Brain (organoid and tissue), 16 donors: ENCODE measurements at places on chromosomes 13 and 19.

DNA sequence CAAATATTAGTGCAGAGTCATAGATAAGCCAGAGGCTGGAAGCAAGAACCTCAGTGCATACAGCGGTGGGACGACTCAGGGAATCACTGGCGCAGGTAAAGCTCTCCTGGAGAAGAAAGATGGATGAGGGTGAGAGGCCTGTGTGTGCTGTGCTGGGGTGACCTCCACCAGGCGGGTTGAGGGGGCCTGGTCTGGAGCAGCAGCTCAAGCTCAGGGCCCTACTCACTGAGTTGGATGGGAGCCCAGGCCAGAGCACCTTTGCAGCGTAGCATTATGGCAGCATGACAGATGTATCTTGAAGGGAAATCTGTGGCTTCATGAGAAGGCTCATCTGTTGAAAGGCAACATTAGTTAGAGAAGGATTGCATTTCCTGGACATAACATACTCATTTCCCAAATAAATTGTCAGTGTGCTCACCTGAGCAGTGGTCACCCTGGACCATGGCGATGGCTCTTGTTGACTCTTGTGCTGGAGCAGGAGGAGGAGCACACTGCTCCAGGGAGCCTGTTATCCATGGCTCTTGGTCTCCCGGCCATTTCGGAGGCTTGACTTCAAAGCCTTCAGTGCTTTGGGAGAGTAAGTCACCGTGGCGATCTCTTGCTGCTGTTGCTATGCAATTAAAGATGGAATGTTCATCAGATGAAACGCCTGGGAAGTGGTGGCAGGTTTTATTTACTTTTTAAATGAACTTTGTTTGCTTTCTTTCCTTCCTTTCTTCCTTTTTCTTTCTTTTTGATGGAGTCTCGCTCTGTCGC is 25.0 kb downstream of the HNRNPM start:
- no peak for DNase-seq

GRCh38 chr13:51998723-51999509 is 12.3 kb downstream of the ATP7B start:
- DNase-seq: no peak

GRCh38 chr19:12721656-12722565 is 1.8 kb downstream of the TNPO2 start:
- no peak for DNase-seq

DNA sequence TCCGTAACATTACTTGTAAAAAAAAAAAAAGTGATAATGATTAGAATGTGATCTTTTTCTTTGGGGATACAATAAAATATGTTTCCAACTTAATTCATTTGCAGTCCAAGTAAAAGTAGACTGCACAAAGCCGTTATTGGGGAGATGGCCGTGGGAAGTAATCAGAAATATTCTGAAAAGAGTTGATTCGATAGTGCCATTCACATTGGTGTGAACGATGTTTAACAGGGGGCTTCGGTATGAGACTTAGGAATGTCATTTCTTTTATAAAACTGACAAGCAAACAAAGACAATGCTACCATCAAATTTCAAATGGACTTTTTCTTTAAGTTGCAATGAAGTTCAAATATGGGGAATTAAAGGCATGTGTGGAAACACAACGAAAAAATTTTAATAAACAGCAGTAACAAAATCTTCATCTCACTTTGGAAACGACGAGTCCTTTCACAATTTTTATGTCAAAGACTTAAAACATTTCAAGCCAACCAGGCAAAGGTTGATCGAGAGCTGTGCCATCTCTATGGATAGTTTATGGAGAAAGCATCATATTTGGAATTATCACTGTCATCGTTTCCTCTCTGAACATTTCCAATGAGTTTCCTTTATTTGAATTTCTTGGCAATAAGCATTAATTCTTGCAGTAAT is 1.7 kb upstream of the ZIC5 start:
- no peak for DNase-seq

GRCh38 chr19:55643003-55643886 is at the start of gene ZNF581:
Gene ZNF581 (plus strand): TSS chr19:55643649. CDS start chr19:55644572, 923 bp downstream.
- DNase-seq: peak; percentile 69

DNA sequence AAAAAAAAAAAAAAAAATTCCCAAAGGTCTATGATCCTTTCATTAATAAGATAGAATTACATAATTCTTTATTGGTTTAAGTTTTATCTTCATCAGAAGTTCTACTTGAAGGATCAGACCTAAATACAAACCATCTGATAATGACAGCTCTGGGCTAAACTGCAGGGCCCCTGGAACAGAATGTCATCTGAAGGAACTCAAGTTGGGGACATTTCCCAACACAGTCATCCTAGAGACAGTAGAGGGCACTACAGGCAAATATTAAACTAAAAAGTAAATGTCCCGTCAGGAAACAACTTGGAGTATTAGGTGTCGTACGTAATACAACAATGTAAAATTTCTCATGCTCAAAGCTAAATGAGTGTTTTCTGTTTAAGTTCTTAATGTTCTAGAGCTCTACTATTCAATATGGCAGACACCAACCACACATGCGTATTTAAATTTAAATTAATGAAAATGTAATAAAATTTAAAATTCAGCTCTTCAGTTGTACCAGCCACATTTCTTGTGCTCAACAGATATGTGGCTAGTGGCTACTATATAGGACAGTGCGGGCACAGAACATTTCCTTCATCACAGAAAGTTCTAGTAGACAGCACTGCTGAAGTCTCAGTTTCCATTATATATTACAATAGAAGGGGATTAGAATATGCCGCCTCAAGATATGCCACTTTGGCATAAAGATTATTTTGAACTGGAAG is 21.8 kb upstream of the NAXD start:
- peak; percentile 75 for DNase-seq

DNA sequence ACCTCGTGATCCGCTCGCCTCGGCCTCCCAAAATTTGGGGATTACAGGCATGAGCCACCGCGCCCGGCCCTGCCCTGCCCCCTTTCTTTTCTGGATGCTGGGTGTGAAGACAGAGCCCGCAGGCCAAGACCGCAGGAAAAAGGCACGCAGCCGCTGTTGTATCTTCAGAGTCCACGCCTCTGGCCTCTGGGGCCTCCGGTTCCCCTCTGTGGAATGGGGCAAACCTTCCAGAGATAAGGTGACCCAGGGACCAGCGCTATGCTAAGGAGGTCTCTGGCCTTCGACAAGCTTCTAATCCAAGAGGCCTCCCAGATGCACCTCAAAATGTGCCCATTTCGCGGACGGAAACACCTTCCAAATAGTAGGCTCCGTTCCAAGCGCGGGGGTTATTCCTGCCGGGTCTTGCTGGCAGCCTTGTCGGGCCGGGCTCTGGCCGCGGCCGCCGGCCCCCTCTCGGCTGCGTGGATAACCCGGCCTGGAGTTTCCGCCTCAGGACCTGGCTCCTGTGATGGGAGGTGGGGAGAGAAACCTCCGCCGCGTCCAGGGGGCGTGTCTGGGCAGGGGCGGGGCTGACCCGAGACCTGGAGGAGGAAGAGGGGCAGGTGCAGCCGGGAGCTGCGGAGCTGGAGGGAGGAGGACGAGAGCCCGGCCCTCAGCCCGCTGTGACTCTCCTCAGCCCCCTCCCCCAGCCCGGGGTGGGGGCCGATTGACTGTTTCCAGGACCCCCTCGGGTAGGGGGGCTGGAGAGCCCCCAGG is 13.1 kb downstream of the TJP3 start:
- DNase-seq: peak; percentile 69

DNA sequence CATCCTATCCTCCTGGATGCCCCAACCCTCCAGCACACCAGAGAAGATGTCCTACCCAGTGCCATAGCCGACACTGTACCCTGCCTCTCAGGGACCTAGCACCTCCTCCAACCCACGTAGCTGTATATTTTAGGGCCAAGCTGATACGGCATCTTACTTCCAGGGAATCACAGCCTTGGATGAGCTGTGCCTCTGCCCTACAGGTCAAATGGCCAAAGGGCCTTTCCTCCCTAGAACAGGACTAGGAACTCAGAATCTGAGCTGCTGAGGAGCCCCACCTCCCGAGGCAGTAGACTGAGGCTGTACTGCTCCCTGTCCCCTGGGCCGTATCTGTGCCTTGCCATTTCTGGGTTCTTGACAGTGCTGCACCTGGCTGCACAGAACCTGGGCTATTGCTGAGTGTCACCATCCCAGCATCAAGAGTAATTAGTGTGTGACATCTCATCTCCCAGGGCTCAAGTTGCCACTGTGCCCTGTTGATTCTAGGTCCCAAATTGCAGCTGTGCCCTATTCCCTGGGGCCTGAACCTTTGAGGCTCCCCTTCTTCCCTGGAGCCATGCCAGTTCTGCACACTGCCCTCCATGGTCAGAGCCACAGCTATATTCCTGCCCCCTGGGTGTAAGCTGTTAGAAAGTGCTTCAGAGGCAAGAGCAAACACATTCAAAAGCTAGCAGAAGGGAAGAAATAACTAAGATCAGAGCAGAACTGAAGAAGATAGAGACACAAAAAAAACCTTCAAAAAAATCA is 41.0 kb downstream of the VWA8 start:
- DNase-seq: no peak

DNA sequence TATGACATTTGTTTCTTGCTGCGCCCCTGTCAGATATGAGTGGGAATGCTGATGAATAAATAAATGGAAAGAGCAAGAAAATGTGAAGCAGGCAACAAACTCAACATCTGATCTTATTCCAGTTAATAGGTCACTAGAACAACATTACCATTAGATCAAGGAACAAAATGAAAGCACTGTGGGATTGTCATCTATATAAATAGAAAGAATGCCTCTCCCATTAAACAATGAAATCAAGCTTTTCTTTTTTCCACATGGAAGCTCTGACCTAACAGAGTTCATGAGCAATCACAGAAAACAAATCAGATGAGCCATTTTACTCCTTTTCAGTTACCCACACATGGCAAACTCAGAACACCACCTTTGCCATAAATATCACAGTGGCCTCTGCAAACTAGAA is 354.8 kb downstream of the SUCLA2 start:
- no peak for DNase-seq

DNA sequence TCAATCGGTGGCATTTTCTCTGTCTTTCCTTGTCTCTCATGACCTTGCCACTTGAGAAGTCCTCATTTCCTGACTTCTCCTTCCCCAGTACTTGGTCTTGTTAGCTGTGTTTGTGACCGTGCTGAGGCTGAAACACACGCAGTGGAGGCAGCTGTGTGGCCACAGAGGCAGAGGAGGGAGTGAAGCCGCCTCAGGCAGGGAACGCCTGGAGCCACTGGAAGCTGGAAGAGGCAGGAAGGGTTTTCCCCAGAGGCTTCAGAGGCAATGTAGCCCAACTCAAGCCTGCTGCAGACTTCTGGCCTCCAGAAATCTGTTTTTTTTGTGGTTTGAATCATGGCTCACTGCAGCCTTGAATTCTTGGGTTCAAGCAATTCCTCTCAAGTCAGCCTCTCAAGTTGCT is 29.2 kb upstream of the ARGLU1 start:
- DNase-seq: no peak

DNA sequence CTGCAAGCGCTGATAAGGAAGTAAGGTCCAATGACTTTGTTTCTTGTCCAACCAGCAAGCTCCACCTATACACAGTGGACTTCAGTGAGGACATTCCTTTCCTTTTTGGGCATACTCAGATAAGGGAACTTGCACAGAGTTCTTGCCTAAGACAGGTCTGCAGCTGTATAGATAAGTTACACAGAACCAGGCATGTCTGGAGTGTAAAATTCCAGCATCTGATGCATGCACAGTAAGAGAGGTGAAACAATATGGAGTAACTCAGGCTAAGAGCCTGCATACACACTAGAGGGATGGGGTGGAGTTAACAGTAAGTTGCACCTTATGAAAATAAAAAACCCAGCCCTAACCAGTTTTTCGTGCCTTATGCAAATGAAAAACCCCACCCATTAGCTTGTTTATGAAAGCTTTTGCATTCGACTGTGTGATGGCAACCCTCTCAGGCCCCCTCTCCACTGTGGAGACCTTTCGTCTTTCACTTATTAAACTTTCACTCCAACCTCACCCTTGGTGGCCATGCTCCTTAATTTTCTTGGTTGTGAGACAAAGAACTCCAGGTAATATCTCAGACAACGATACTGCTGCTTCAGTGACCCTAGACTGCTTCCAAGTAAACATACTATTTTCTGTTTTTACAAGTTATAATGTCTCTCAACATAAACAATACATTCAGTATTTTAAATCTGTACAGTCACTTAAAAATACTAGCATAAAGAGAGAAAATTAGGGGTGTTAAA is 2859.0 kb upstream of the PCDH20 start:
- no peak for DNase-seq

- DNase-seq: no peak
These were observed 158.7 kb downstream of the SLC7A1 start for GRCh38 chr13:29436721-29437280.

- no peak for DNase-seq
These were observed 53.6 kb downstream of the DGKH start for GRCh38 chr13:42101821-42102585.

DNA sequence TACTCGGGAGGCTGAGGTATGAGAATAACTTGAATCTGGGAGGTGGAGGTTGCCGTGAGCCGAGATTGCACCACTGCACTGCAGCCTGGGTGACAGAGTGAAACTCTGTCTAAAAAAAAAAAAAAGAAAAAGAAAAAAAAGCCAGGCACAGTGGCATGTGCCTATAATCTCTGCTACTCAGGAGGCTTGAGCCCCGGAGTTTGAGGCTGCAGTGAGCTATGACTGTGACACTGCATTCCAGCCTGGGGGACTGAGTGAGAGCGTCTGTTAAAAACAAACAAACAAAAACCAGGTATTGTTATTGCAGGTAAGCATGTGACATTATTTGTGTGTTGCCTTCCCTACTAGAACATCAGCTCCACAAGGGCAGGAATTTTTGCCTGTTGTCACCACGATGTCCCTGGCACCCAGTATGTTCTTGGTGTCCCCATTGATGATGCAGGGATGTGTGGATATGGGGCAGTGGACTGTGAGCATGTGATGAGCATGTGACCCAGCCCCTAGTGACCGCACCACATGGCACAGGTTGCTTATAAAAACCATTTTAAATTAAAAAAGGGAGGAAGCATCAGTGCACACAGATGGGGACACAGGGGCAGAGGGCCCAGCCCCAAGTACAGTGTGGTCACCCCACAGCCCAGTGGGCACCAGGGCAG is 1.6 kb upstream of the KANK2 start:
- no peak for DNase-seq

DNA sequence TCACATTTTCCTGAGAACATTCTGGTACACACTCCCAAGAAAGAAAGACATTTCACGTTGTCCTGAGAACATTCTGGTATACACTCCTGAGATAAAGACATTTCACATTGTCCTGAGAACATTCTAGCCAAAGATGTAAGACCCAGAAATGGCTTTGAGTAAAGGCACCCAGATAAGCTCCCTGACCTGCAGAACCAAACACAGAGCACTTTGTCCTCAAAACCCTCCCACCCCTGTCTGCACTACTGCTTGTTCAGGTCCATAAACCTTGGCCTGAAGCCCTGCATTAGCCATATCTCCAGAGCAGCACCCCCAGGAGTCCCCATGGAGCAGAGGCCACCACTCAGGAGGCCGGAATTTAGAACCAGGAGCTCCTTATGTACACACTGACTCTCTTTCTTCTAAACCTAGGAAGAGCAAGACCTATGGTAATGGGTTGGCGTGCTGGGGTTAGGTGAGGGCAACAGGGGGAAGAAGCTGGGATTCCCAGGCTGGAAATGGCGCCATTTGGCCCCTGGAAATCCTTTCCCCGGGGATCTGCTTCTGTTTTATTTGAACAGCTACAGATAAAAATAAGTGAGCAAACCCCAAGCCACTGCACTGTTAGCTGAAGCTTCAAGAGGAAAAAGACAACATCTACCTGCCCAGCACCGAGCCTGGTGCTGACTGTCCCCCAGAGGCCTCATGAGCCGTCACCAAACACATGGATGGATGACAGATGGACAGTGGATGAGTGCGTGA is 13.7 kb downstream of the GAS6 start:
- DNase-seq: no peak

- no peak for DNase-seq
These were observed 2.8 kb downstream of the CHST8 start for GRCh38 chr19:33624586-33624985.

GRCh38 chr13:32616883-32617511 is 30.7 kb downstream of the PDS5B start:
- no peak for DNase-seq
